ENCODE measurements at places on chromosomes 12 and 14. TPM values are rescaled to one million over a fixed set of nuclear protein-coding genes. Genes with fewer than 3 reads are reported as not detected.
A peak's percentile ranks its signal among the peaks of the same experiment; 100 is the strongest.

DNA sequence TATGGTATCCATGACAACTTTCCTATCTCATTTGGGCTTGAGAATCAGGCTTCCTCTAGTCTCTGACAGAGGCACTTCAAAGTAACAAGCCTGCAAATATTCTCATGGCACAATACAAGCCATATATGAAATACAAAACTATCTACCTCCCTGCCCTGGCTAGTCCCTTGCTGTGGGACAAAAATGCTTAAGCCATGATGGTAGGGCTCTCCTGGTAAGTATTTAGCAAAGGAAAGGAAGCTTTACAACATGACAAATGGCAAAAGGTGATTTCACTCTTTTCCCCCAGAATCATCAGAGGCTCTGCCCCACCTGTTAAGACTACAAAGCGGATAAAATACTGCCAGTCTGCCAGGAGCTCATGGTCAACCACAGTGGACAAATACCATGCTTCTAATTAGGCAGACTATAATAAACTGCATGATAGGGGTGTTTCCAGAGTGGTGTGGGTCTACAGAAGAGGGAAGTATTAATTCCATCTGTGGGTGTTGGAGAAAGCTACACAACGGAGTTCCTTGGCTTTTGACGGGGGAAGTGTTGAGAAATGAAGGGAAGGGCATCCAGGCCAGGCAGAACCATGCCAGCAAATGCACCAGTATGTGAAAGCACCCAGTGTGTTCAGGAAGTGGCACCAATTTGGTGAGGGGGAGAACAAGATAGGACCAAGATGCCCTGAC lies 92.9 kb downstream of the SPTSSA start:
- H3K36me3 ChIP-seq: no peaks in the 10 kb centered on the region
- H3K27me3 ChIP-seq: no peaks in the 10 kb centered on the region
- no peak overlapping the region for H3K27ac ChIP-seq
- DNase-seq: no peak

GRCh38 chr12:114709112-114709511 lies 25.1 kb upstream of the TBX3 start:
- DNase-seq: no peak
- no peaks in the 10 kb centered on the region for H3K4me1 ChIP-seq
- no peaks in the 10 kb centered on the region for H3K36me3 ChIP-seq
- no peak overlapping the region for H3K27ac ChIP-seq
- peaks cover 47% of the 10 kb centered on the region for H3K27me3 ChIP-seq

- H3K36me3 ChIP-seq: peaks cover 3% of the 10 kb centered on the region
- peaks cover 80% of the 10 kb centered on the region for H3K27me3 ChIP-seq
- peak; percentile 82 for DNase-seq
Observed at GRCh38 chr14:37594238-37594970, 645 bp downstream of the FOXA1 start.

GRCh38 chr12:31664038-31664437 lies 4.5 kb downstream of the ETFBKMT start:
- no peak overlapping the region for H3K4me3 ChIP-seq
- H3K27ac ChIP-seq: no peak overlapping the region
- peaks cover 22% of the 10 kb centered on the region for H3K36me3 ChIP-seq
- H3K27me3 ChIP-seq: no peaks in the 10 kb centered on the region
- no peak for DNase-seq

DNA sequence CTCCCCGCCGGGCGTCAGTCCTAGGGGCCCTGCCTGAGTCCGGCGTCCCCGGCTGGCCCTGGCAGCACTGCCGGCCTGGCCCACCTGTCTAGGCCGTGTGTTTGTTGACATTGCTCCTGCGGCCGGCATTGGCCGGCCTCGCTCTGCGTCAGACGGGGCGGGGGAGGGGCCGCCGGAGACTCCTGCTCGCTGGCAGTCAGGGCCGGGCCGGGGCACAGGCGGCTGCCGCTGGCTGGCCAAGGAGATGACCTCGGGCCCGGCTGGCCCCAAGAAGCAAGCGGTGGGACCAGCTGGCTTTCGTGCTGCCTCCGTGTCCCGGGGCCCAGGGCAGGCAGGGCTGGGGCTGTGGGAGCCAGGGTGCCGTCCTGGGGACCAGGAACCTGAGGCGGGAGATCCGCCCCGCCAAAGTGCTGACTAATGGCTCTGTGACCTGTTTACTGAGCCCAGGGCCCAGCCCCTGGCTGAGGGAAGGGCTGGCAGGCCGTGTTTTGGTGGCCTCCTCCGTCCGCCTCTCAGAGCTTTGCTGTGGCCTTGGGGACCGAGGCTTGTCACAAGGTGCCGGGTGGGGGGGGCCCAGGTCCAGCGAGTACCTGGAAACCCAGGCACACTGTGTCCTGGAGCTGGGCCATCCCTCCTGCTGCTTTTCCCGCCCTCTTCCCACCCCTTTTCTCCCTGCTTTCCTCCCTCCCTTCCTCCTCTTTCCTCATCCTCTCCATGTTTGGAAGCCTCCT lies 1.8 kb downstream of the ULK1 start:
- H3K27me3 ChIP-seq: no peaks in the 10 kb centered on the region
- peaks cover 25% of the 10 kb centered on the region for H3K36me3 ChIP-seq
- peak overlapping the region; percentile 78 for H3K4me3 ChIP-seq
- H3K27ac ChIP-seq: peak overlapping the region; percentile 100

- H3K27ac ChIP-seq: no peak overlapping the region
- H3K4me3 ChIP-seq: no peak overlapping the region
- DNase-seq: no peak
- H3K36me3 ChIP-seq: peaks cover 6% of the 10 kb centered on the region
- H3K4me1 ChIP-seq: no peaks in the 10 kb centered on the region
- no peaks in the 10 kb centered on the region for H3K27me3 ChIP-seq
Observed at GRCh38 chr12:51188359-51189051, 15.6 kb upstream of the TFCP2 start.

DNA sequence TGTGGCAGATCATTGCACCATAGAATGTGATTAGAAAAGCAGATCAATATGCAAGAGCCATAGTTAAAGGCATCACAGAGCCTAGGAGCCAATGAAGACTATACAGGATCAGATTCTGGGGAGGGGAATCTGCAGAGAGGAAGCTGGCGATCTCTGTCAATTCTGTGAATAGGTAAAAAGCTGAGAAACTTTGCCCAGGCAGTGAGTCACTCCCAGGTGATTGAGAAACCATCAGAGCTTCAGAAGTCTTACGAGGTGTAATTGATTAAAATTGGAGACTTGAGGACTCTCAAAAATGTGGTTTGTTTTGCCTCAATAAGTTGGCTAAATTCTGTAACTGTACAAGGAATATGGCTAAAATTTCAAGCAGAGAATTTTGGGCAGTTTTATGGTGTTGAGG lies 41.7 kb upstream of the TSPAN11 start:
- H3K27me3 ChIP-seq: peaks cover 6% of the 10 kb centered on the region
- H3K27ac ChIP-seq: no peak overlapping the region
- no peaks in the 10 kb centered on the region for H3K4me1 ChIP-seq

- no peak overlapping the region for H3K27ac ChIP-seq
- DNase-seq: no peak
- H3K36me3 ChIP-seq: no peaks in the 10 kb centered on the region
- H3K4me1 ChIP-seq: no peaks in the 10 kb centered on the region
- H3K27me3 ChIP-seq: no peaks in the 10 kb centered on the region
Observed at GRCh38 chr12:9899209-9899608, 17.9 kb downstream of the KLRF2 start.

DNA sequence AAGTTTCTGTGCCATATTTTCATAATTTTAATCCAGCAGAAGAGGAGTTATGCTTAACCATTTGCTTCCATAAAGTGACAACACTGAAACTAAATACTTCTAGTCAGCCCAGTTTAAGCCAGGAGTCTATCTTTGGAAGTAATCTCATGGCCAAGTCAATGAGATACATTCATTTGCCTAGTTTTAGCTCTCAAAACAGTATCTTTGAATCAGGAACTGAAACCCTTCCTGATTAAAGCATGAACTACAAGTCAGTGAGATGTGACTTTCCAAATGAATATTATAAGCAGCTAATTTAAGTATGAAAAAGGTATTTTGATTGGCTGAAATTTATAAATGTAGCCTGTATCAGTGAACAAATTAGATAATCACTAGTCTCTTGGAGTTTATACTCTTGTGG lies 491.5 kb downstream of the SLC6A15 start:
- no peak for DNase-seq
- no peaks in the 10 kb centered on the region for H3K4me1 ChIP-seq
- H3K4me3 ChIP-seq: no peak overlapping the region
- H3K36me3 ChIP-seq: no peaks in the 10 kb centered on the region
- H3K27me3 ChIP-seq: no peaks in the 10 kb centered on the region

GRCh38 chr12:14997998-14998397 lies 25.2 kb downstream of the PDE6H start:
- no peaks in the 10 kb centered on the region for H3K36me3 ChIP-seq
- H3K4me3 ChIP-seq: no peak overlapping the region
- peaks cover 30% of the 10 kb centered on the region for H3K4me1 ChIP-seq
- no peak for DNase-seq
- H3K27ac ChIP-seq: no peak overlapping the region

DNA sequence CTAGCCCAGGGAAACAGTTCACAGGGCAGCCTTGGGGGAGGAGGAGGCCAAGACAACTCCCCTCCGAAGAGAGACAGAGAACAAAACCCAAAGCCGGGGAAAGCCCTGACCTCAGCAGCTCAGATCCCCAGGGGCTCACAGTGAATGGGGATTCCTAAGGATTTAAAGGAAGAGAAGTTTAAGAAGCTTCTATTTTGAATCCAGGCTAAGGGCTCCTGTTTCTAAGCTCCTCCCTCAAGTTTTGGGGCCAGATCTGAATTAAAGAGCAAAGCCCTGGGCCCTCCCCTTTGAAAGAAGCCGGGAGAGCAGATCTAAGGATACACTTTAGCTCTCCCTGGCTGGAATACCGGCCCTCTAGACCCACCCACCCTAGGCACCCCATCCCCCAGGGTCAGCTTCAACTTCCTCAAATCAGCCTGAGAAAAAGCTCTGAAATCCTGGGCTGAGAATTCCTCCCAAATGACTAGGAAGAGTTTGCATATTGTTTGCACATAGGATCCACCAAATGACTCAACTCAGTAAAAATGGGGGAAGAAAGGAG lies 3.9 kb downstream of the KDM2B start:
- no peaks in the 10 kb centered on the region for H3K27me3 ChIP-seq
- H3K4me3 ChIP-seq: no peak overlapping the region
- H3K36me3 ChIP-seq: peaks cover 31% of the 10 kb centered on the region
- H3K4me1 ChIP-seq: peaks cover 30% of the 10 kb centered on the region

DNA sequence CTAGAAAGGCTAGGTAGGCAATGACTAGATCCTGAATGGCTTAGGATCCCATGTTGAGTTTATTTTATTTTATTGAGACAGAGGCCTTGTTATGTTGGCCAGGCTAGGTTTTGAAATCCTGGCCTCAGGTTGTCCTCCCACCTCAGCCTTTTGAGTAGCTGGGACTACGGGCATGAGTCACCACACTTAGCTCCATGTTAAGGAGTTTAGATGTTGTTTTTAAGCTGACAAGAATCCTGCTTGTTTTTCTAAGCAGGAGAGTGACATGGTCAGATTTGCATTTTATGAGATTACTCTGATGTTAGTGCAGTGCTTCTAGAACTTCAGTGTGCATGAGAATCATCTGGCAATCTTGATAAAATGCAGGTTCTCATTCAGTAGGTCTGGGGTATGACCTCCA lies 14.5 kb downstream of the CCDC198 start:
- no peak overlapping the region for H3K27ac ChIP-seq
- H3K36me3 ChIP-seq: no peaks in the 10 kb centered on the region
- no peak overlapping the region for H3K4me3 ChIP-seq

DNA sequence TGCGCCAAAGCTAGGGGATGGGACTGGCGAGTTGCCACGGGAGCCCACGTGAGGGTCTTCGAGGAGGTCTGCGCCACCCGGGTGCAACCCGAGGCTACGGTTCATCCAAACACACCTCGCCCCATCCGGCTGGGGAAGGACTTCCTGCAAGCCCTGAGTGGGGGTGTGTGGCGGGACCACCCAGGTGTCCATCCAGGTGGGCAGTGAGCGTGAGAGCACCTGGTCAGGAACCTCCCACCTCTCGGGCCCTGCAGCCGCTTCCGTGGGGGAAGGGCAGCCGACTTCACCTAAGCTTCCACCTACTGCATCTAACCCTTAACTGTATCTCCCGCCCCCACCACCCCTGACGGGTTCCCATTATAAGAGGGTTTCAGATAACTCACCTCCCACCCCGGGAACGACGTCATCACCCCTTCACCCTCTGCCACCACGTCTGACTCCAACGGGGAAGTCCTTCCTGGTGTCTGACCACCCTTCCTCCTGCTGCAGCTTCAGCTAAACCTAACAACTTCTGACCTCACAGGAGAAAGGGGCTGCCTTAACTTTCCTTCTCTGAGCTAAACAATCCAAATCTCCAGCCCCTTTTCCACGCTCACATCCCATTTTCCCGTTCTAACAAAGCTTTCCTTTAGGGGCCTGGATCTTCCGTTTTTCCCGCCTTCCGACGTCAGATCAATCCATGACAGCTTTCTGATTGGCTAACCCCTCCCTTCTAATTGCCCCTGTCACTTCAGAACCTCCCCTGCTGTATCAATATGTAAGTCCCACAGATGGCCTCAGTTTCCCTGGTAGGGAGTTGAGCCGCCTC lies 27.4 kb upstream of the SMUG1 start:
- H3K4me1 ChIP-seq: peaks cover 34% of the 10 kb centered on the region
- H3K27me3 ChIP-seq: peaks cover 51% of the 10 kb centered on the region
- DNase-seq: no peak
- no peak overlapping the region for H3K27ac ChIP-seq

DNA sequence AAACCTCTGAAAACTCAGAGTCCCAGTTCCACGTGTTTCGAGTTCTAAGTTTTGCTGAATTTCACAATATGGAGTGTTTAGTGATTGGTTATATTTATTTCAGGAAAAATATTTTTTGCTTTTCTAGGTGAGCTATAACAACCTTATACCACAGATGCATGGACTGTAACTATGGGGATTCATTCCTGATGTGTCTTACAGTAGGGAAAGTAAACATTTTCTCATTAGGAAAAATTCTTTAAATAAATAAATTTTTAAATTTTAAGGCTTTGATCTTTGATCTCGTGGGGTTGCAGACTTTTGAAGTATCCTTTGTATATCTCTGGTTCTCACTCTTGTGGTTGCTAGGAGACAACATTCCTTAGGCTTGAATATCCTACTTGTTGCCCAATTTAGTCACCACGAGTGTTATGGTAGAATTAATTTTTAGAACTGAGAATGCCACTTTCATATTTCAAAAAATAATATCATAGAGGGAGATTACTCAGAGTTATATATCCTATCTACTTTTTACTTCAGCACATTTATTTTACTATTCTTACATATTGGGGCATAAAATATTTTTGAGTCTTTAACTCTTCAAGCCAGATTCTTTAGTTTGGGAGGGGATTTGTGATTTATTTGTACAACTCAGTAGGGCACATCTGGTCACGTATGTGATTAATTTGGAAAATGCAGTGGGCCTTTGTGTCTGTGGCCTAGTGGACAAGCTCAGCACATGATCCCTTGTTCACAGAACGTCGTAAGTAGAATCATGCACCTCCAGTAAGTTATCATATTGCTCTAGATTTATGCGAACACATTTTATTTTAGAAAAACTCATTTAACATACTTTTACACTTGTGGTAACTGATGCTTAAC lies 224.0 kb downstream of the TTC6 start:
- no peak overlapping the region for H3K27ac ChIP-seq
- no peak for DNase-seq
- no peaks in the 10 kb centered on the region for H3K4me1 ChIP-seq
- H3K4me3 ChIP-seq: no peak overlapping the region
- H3K36me3 ChIP-seq: no peaks in the 10 kb centered on the region
- H3K27me3 ChIP-seq: no peaks in the 10 kb centered on the region

SYNDIG1L gene
- not detected for total RNA-seq

TSPAN19 gene
- 12.3 TPM for total RNA-seq

GLIPR1L1 gene
- not detected for total RNA-seq

CLEC1A gene
- total RNA-seq: not detected

C12orf56 gene
- total RNA-seq: not detected

PLEK2 gene
- 17.8 TPM for total RNA-seq

DNAH10 gene
- not detected for total RNA-seq

NXPH4 gene
- total RNA-seq: 0.18 TPM
